ENCODE measurements at places on chromosomes 11 and 22. TPM values are rescaled to one million over a fixed set of nuclear protein-coding genes. Genes with fewer than 3 reads are reported as not detected.

CBY1 gene
- 16.6 TPM for total RNA-seq

CCDC34 gene
- 1.4 TPM for total RNA-seq

FAM227A gene
- total RNA-seq: 3.3 TPM

VPS37C gene
- 11.8 TPM for total RNA-seq

MS4A15 gene
- total RNA-seq: not detected

TEAD1 gene
- total RNA-seq: 165 TPM

KDELR3 gene
- total RNA-seq: 10.1 TPM

GNAZ gene
- 19.2 TPM for total RNA-seq

OR52I1 gene
- total RNA-seq: not detected

ISX gene
- total RNA-seq: not detected

P4HA3 gene
- 1.4 TPM for total RNA-seq

EFCAB6 gene
- total RNA-seq: 4.4 TPM

KRTAP5-9 gene
- total RNA-seq: not detected

OAF gene
- 74.7 TPM for total RNA-seq

KDM4E gene
- not detected for total RNA-seq

OR2AG1 gene
- not detected for total RNA-seq

DNA sequence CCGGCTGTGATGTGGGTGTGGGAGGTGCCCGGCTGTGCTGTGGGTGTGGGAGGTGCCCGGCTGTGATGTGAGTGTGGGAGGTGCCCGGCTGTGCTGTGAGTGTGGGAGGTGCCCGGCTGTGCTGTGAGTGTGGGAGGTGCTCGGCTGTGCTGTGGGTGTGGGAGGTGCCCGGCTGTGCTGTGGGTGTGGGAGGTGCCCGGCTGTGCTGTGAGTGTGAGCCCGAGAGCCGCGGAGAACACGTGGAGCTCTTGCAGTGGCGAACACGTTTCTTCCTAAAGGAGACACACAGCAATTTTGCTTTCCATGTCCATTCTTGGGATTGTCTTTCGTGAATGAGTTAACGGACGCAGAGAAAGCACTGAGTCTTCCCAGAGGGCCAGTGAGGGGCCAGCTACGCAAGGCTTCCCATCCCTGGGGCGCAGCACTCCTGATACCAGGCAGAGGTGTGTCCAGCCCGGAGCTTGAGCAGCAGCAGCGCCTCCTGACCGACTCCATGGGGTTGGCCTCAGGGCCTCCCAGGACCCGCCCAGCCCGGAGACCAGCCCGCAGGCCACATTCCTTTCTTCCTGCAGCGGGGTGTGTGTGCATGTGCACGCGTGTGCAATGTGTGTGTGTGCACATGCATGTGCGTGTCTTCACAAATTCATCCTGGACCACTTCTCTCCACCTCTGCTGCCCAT is 245.0 kb upstream of the B3GAT1 start:
- DNase-seq: no peak

GRCh38 chr11:34585735-34586487 is 35.0 kb upstream of the EHF start:
- DNase-seq: no peak

DNA sequence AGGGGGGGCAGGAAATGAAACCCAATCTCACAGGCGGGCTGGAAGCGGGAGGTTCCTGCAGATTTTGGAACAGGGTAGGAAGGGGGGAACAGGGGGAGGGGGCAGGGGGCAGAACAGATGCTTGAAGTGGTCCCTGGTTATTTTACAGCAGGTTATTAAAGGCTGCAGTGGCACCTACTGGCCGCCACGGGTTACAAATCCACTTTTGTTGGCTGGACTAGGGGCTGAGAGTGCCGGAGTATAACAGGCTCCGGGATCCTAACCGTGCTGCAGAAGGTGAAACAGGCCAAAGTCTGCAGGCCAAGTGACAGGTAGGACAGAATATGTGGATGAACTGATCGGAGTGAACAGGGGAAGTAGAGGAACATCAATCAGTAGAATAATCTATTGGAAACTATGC is 2.5 kb downstream of the ROBO3 start:
- DNase-seq: no peak

- no peak for DNase-seq
Observed at GRCh38 chr22:33883961-33884808, 36.1 kb downstream of the LARGE1 start.

DNA sequence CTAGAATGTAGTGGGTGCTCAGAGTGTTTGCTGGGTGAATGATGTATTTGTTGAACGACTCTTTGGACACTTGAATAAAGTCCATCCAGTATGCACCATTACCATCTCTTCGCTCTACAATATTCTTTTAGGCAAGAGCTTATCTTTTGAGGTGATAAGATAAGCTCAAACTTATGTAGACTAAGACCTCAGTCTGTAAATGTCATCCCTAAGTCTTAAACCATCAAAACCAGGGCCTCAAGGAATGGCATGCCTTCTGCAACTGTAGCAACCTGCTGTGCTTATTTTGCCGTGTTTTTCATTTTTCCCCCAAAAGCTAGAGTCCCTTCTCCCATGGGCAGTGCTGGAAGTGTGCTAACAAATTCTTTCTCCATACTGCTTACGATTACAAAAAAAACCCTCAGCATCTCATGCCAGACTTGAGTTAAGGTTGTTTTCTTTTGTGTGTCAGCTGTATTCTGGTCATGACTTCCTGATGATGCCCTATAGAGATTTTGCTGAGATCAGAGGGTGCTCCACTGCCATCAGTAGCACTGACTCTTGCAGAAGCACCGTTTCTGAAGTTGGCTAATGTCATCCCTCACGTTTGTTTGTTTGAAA is 27.8 kb downstream of the LIMK2 start:
- DNase-seq: no peak

- DNase-seq: no peak
Observed at GRCh38 chr11:133228471-133229329, 303.6 kb downstream of the OPCML start.

GRCh38 chr11:83007909-83008580 is 63.7 kb downstream of the RAB30 start:
- no peak for DNase-seq

DNA sequence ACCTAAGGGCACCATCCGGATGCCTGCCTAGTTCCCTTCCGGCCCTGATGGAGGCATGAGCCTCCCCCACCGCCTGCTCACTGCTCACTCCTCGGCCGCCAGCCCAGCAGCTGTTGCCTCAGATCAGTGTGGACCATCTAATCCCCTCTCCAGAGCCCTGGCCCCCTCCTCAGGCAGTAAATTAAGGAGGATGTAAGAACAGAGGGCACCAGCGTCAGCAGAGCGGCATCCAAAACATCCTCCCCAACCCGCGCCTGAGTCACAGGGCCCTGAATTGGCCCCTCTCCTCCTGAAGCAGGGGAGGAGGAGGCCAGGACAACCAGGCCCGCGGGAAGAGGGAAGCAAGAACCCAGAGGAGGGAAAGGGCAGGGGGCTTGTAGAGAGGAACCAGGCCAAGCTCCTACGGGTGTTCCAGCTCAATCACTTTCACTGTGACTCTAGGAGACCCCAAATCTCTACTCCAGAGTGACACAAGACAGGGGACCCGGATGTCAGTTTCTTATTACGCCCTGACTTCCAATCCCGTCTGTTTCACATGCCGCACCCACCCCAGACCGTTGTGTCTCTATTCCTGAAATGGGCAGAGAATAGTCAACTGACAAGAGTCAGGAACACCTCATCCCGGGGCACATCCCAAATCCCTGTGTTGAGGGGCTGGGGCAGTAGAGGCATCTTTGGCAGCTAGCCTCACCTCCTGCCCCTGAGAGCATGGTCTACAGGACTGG is 31.3 kb upstream of the MYOD1 start:
- no peak for DNase-seq

DNA sequence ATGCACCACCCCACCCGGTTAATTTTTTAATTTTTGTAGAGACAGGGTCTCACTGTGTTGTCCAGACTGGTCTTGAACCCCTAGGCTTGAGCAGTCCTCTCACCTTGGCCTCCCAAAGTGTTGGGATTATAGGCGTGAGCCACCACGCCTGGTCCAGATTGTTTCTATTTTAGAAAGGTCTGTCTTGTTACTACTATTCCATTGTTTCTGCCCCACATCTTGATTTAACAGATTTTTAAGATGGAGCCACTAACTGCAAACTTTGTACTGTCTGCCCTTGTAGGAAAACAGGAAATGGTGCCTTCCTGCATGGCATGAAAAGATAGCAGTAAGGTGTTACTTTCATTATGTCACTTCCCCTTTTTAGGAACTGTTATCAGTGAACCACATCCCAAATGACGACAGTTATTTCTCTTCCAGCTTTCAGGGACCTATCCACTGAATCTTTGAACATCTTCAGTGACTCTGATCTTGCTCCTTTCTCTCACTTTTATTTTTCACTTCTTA is 23.2 kb downstream of the TAF1D start:
- DNase-seq: no peak

DNA sequence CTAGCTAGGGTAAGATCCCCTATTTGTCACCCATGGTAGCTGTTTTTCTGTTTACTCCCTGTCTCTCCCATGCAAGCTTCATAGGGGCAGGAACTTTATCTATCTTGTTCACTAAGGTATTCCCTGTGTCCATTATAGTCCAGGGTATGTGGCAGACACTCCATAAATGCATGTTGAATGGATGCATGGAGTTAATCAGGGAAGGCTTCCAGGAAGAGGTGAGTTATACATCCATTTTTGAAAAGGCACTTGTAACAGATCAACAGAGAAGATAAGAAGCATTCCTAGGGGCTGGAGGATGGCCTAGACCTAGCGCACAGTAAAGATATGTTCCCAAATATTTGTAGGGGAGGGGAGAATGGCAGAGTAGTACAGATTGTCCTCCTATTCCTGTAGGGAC is 130.3 kb downstream of the BUD13 start:
- no peak for DNase-seq

DNA sequence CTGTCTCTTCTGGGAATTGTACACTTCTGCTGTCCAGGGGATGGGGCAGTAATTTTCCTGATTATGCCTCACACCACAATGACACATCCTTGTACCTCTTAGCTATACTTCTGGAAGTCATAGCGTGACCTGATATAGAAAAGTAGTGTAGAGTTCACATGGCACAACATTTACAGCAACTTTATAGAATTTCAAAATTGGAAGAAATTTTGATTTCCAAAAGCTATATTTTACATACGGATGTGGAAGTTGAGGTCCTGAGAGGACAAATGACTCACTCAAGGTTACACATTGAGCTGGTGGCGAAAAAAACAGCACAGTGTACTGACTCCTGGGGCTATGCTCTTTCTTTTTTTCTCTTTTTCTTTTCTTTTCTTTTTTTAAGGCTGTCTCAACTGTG is 6.3 kb upstream of the CYP2R1 start:
- DNase-seq: no peak

DNA sequence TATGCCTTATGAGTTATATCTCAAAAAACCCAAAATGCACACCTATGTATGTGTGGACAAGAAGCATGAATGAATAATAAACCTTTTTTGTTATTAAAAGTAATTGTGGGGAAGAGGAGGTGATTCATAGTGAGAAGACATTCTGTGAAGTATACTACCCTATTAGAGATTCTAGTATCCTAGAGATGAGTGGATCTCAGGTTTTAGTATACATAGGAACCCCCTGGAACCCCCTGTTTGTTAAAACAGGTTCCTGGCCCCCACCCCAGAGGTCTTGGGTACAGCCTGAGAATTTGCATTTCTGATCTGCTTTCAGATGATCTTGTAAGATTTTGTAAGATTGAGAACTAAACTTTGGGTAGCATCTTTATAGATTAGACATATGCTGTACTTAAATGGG is 17.5 kb downstream of the NUCB2 start:
- no peak for DNase-seq

- no peak for DNase-seq
Observed at GRCh38 chr11:119015054-119015611, 3.0 kb downstream of the RPS25 start.

- DNase-seq: no peak
Observed at GRCh38 chr11:129266536-129266935, 74.4 kb upstream of the ARHGAP32 start.

DNA sequence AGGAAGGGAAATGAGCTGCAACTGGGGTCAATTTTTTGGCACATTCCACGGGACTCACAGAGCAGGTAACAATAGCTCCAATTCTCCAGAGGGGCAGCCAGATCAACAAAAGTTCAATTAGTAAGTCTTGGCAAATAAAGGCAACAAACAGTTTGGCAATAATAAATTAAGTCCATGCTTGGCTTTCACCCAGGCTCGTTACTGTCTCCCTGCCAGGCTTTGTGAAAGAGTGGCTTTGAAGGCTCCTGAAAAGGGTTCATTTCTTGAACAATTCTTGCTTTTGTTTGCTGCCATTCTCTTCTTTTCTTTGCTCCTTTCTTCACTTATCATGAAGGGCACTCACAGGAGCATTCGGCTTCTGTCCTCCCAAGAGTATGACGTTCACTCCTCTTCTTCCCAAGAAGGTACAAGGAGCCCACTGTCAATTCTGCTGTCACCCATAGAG is 123.3 kb downstream of the APIP start:
- DNase-seq: no peak

GRCh38 chr22:46972901-46973831 is 210.7 kb downstream of the TBC1D22A start:
- DNase-seq: no peak

GRCh38 chr11:68043349-68044144 is 4.7 kb downstream of the TCIRG1 start:
- no peak for DNase-seq

- DNase-seq: no peak
Observed at GRCh38 chr22:24559471-24559870, 3.7 kb downstream of the SNRPD3 start.

- DNase-seq: no peak
Observed at GRCh38 chr11:31903225-31904074, 92.3 kb upstream of the PAX6 start.
